Activated CD4-positive, alpha-beta T cell treated with anti-CD3 and anti-CD28 coated beads for 4 hours (primary cell): ENCODE measurements at places on chromosomes 7 and 10.

- no peak for DNase-seq
Measured at GRCh38 chr10:34835908-34836508, 20.9 kb upstream of the PARD3 start.

DNA sequence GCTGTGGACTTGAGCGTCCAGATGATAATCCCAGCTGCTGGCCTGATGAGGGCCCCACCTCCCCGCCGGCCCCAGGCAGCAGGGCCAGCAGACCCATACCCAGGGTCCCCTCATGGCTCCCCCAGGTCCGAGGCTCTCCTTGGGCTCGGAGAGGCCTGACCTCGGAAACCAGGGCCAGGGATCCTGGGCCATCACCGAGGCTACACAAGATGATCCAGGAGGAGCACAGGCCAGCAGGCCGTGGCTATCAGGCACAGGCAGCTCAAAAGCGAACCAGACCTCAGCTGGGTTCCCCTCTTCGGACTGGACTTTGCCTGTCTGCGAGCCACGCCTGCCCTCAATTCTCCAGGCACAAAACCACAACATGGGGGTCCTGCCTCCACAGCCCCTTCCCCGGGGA, 17.4 kb downstream of the PDGFA start:
- no peak for DNase-seq

DNA sequence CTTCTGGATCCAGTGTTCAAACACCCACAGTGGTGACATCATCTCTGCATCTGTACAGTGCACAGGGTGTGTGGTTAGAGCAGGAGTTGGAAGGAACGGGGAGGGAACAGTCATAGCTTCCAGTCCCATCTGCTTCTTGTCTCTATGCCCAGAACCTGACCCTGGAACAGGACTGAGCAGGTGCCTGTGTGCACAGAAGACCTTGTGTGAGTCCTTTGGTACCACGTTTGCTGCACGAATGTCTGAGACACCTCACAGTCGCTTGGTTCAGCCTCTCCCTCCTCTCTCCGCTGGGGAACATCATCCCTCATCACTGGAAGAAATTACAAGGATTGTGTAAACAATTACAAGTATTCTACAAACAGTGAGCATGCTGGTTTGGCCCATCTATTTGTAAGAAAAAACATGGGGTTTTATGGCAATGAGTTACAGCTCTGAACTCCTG, 243.0 kb upstream of the KLF6 start:
- DNase-seq, result no peak

GRCh38 chr7:74418076-74418475, 35.6 kb upstream of the GTF2IRD1 start:
- DNase-seq, result no peak

GRCh38 chr10:43078175-43078985, 1.5 kb downstream of the RET start:
- no peak for DNase-seq
